ENCODE measurements at places on chromosomes 5 and 9.

DNA sequence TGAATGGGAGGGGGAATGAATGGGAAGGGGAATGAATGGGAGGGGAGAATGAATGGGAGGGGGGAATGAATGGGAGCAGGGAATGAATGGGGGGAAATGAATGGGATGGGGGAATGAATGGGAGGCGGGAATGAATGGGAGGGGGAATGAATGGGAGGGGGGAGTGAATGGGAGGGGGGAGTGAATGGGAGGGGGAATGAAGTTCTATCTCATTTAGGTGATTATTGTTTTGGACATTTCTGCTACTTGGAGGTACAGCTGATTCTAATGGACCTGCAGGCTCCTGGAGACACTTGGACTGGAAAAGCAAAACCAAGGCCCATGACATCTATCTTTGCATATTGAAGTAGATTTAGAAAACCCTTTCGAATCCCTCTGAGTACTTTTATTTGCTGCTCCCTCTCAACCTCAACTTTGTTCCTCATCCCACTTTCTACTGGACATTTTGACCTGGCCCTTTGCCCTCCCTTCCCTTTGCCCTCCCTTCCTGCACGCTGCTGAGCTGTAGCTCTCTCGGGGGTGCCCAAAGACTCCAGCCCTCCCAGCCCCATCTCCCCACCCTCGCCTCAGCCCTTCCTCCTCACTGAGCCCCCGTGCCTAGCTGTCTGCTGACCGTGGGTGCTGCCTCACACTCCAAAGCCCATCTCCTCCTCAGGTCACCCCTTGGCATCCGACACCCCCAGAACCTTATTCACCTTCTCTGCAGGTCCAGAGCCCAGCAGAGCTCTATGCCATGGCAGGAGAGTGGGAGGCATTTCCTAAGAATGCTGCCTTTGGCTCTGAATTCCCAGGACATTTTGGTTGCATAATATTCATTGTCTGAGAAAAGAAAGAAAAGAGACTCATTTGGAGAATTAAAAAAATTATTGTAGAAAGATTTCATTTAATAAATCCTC is 19.9 kb upstream of the LPCAT1 start:
- DNase-seq, result no peak

DNA sequence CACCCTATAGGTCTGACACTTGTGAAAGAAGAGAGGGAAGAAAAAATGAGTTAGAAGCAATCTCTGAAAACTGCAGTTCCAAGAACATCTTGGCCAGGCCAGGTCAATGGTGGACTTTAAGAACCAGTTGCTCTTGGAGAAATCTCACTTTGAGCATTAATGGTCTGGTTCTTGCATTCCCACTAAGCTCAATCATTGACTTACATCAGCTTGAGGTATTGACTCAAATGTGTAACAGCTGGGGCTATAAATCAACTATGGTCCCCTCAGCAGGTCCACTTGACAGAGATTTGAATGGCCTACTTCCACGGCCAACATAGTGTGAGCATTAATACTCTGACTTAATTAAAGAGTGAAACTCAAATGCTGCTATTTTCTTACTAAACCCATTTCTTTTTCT is 357.8 kb upstream of the RGMB start:
- no peak for DNase-seq

DNA sequence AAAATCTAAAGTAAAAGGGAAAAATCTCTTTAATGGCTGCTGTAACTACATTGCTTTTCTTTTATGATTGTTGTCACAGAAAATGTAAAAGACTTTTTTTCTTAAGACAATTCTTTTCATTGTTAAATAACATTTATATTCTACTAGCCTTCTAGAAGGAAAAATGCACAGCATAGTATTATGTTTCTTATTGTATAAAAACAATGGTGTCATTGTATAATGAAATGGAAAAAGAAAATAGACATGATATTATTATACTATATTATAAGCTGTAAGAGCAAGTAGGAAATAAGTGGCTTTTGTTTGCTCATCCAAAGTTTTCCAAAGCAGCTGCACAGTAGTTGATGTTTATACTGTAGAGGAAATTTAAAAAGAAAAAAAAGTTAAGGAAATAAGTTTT is 1021.7 kb downstream of the EFNA5 start:
- DNase-seq, result no peak

DNA sequence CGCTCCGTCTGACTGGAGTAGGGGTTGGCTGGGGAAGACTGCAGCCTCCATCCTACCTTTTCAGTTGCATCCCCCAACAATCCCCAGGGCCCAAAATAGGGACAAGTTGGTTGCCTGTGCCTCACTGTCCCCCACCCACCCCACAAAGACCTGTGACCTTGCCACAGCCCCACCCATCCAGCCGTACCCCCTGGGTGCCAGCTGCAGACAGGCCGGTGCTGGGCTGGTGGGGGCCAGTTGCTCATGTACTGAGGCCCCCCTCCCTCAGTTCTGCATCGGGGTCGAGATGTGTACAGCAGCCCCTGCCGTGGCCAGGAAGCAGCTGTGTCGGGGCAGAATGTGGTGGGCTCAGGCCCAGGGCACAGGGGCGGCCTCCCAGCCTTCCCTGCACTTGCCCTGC is 374 bp downstream of the LCNL1 start:
- no peak for DNase-seq

DNA sequence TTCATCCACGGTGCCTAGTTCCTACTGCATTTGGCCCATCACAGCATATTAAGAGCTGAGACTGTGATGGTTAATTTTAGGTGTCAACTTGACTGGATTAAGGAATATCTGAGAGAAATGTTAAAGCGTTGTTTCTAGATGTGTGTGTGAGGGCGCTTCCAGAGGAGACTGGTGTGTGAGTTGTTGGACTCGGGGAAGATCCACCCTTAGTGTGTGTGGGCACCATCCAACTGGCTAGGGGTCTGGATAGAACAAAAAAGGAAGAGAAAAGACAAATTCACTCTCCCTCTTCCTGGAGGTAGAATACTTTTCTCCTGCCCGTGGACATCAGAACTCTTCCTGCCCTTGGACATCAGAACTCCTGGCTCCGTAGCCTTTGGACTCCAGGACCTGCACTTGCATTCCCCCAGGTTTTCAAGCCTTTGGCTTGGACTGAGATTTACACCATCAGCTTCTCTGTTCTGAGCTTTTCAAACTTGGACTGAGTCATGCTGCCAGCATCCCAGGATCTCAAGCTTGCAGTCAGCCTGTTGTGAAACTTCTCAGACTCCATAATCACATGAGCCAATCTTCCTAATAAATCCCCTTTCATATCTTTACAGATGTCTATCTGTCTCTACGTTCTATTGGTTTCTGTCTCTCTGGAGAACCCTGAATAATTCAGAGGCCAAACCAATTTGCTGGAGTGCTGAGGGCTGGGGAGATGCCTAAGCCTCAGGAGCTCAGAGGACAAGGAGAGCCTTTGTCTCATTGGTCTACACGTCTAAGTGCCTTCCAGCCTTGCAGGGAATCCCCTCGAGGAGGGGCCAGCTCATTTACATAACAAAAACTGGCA is 164.5 kb downstream of the DCP2 start:
- DNase-seq, result no peak

- DNase-seq, result no peak
These were observed 93.0 kb upstream of the MAP3K1 start for GRCh38 chr5:56722317-56722716.

- no peak for DNase-seq
These were observed 156.9 kb downstream of the PAM start for GRCh38 chr5:102911973-102912372.

- DNase-seq, result no peak
These were observed 52.8 kb downstream of the AMBP start for GRCh38 chr9:114025196-114025753.

GRCh38 chr9:4600368-4600767 is 61.7 kb upstream of the PLPP6 start:
- DNase-seq, result no peak
